ENCODE measurements at places on chromosomes 4 and X. TPM values are rescaled to one million over a fixed set of nuclear protein-coding genes. Genes with fewer than 3 reads are reported as not detected.

- H3K27ac ChIP-seq: no peak overlapping the region
- no peaks in the 10 kb centered on the region for H3K27me3 ChIP-seq
- H3K4me1 ChIP-seq: no peaks in the 10 kb centered on the region
- no peak overlapping the region for H3K4me3 ChIP-seq
- no peak for DNase-seq
- H3K36me3 ChIP-seq: no peaks in the 10 kb centered on the region
Measured at GRCh38 chrX:121010218-121010617, 24.7 kb upstream of the CT47A1 start.

The SYTL4 gene
- total RNA-seq: 0.22 TPM

- no peaks in the 10 kb centered on the region for H3K4me1 ChIP-seq
- no peak overlapping the region for H3K27ac ChIP-seq
- H3K27me3 ChIP-seq: no peaks in the 10 kb centered on the region
- no peak for DNase-seq
- no peak overlapping the region for H3K4me3 ChIP-seq
- no peaks in the 10 kb centered on the region for H3K36me3 ChIP-seq
Measured at GRCh38 chr4:7557456-7557855, 122.7 kb upstream of the PSAPL1 start.

- no peak for DNase-seq
Measured at GRCh38 chr4:144442713-144443112, 203.2 kb upstream of the HHIP start.

- H3K36me3 ChIP-seq: peaks cover 9% of the 10 kb centered on the region
- no peak for DNase-seq
- no peak overlapping the region for H3K4me3 ChIP-seq
- H3K27ac ChIP-seq: no peak overlapping the region
- no peaks in the 10 kb centered on the region for H3K4me1 ChIP-seq
Measured at GRCh38 chr4:165079476-165079875, 25.8 kb downstream of the TRIM75 start.

DNA sequence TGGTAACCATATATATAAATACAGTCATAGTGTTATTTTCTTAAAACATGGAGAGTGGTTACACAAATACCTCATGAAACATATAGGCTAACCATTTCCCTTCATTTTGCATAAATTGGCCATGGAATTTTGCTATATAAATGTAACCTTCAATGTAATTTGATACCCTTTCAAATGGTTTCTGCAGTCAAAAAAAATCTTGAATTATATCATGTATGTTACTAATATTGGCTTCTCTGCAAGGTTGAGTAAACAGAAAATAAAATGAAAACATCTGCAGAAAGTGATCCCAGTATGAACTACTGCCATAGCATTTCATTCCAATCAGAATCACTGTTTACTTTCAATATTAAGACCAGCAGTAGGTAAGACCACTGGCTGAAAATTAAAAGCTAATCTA is 1165.9 kb upstream of the TENM3 start:
- no peak for DNase-seq
- no peaks in the 10 kb centered on the region for H3K27me3 ChIP-seq
- no peaks in the 10 kb centered on the region for H3K4me1 ChIP-seq
- H3K4me3 ChIP-seq: no peak overlapping the region
- no peak overlapping the region for H3K27ac ChIP-seq
- H3K36me3 ChIP-seq: no peaks in the 10 kb centered on the region

The SSX3 gene
- total RNA-seq: not detected

The ADRA2C gene
- not detected for total RNA-seq

Data from CD4-positive, CD25-positive, alpha-beta regulatory T cell (primary cell).